ENCODE measurements at places on chromosomes 4 and X.
A peak's percentile ranks its signal among the peaks of the same experiment; 100 is the strongest.

- DNase-seq, result no peak
These were observed 16.6 kb downstream of the GPKOW start for GRCh38 chrX:49106930-49107329.

DNA sequence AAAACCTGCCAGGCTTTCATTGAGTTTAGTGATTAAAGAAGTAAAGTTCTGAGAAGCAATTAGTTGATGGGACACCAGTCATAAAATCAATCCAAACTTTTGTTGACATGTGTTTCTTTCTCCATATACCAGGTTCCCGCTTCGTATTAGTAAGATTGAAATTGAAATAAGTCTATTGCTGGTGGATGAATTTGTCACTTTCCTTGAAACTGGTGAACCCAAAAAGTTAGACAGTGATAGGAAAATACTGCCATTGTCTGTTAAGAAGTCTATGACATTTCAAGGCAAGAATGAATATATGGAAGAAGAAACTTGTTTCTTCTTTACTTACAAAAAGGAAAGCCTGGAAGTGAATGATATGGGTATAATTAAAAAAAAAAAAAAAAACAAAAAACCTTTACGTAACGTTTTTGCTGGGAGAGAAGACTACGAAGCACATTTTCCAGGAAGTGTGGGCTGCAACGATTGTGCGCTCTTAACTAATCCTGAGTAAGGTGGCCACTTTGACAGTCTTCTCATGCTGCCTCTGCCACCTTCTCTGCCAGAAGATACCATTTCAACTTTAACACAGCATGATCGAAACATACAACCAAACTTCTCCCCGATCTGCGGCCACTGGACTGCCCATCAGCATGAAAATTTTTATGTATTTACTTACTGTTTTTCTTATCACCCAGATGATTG, at the start of gene CD40LG:
Gene CD40LG, plus strand, starts transcription at position 482 of the 684 bp plus-strand sequence. Its CDS starts 91 bp downstream, at position 573.
- no peak for DNase-seq

DNA sequence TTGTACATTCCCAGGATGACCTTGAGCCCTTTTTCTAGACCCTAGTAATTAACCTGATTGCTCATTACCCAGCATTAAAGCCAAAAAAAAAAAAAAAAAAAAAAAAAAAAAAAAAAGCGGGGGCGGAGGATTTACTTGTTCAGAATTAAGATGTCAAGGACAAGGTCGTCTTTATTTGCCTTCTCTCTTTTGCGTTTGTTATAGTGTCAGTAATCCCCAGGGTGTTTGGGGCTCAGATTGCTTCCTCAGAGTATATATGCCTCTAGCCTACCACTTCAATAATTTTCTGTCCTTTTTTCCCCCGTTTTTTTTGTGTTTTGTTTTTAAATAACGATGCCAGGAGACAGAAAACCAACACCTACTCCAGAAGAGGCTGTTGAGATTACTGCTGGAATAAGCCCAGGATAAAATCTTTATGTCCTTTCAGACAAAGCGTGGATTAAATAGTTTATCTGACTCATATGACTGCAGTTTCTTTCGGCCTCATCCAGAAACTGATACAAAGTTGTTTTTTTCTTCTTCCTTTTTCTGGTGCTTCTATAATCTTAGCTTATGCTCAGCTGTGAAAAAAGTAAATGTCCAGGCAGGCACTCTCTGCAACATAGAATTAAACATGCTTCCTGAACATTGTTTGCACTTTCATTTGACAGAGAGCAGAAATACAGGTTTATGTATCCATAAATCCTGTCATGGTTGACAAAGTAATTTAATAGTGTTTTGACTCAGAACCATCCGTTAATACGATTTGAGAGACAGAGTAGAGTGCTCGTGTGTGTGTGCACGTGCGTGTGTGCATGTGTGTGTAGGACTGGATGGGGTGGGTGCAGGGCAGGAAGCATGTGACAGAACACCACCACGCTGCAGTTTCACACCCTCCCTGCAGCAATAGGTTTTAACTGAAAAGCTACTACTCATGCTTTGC, 138.6 kb downstream of the AFF1 start:
- DNase-seq, result no peak

DNA sequence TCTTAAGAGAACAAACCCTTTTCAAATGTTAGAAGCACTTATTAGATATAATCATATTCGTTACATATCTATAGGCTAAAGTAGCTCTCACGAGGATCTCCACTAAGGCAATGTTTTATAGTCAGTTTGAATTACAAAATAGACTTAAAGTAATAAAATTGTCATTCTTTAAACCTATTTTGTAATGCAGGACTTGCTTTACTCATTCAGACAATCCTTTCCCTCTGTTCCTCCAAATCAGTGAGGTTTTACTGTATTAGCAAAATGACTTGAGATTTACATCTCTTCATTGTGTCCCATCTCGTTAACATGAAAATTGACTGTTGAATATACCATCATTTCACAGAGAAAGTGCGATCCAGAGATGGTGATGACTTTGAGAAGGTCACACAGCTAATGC, 264.4 kb downstream of the THOC2 start:
- no peak for DNase-seq

- no peak for DNase-seq
These were observed 37.3 kb upstream of the STAG2 start for GRCh38 chrX:123924186-123924585.

DNA sequence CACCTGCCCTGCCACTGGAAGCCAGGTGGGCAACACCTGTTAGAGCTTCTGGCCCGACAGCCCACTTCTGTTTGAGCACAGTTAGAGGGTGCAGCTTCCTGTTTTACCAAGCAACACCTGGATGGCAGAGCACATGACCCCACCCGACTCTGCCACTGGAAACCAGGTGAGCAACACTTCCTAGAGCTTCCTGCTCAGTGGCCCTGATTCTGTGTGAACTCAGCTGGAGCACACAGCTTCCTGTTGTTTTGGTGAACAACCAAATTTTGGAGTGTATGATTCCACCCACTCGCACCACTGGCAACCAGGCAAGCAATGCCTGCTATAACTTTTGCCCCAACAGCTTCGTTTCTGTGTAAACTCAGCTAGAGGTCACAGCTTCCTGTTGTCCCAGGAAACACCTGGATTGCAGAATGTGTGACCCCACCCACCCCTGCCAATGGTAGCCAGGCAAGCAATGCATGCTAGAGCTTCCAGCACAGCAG, 163.8 kb upstream of the KLF8 start:
- DNase-seq, result no peak

- DNase-seq, result no peak
These were observed 455.0 kb downstream of the ZIC3 start for GRCh38 chrX:138020941-138021340.

DNA sequence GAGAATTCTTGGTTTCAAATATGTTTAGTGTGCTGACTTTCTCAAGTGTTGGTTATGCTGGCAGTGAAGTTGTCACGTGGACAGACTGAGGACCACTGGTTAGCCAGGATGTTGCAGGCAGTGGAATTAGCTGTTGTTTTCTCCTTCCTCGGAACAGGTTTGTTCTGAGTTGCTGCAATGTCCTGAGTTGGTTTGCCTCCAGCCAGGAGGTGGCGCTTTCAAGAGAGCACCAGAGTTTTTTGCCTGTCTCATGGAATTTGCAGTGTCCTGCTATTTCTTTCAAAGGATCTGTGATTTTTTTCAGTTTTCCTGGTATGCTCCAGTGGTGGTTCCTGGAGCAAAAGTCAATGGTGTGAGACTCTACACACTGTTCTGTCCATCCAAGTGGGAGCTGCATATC, 158.1 kb upstream of the CXorf66 start:
- no peak for DNase-seq

GRCh38 chr4:96736352-96736889, 896.5 kb downstream of the PDHA2 start:
- DNase-seq, result no peak

GRCh38 chr4:183097231-183098018, 1.6 kb upstream of the WWC2 start:
- no peak for DNase-seq

DNA sequence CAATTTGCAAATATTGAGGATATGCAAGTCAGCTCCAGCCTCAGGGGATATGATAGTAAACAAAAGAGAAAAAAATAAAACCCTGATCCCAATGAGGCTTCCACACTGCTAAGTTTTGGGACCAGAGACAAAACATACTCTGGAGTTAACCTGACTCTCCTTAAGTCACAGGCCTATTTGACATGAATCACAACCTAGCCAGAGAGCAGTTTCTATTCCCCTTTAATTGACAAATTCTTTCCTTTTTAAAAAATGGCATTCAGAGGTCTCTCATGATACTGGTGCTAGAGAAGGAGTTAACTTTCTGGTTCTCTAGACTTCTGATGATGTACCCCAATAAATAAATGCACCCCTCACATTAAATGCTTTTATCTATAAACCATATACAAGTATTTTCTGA, 8.8 kb downstream of the ACSL1 start:
- DNase-seq, result no peak

- peak; percentile 20 for DNase-seq
These were observed 21.9 kb upstream of the SPON2 start for GRCh38 chr4:1194010-1194900.

- no peak for DNase-seq
These were observed 43.9 kb upstream of the CCDC149 start for GRCh38 chr4:24956763-24957162.

- DNase-seq, result peak; percentile 81
These were observed 44.8 kb downstream of the GAB1 start for GRCh38 chr4:143381189-143382118.

DNA sequence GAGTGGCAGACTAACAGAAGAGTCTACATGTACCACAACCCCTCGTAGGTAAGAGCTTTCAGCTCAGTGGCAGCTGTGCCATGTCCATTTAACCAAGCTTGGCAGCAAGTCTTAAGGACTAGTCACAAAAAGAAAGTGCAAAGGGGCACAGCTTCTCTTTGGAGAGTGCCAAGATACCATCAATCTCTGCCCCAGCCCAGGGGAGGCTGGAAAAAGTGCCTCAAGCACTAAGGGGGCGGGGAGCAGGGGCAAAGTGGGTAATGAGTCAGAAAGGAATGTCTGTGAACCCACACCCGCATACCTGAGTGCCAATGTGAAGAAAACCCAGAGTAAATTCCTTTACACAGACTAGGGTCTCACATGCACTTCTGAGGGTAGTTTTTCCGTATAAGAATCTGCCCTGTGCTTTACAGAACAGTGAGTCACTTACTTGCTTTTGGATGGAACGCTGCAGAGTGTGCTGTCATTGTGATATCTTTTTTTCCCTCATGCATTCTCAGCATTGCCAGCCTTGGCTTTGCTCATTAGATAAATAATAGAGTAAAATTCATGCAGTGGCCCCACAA, 219.8 kb downstream of the ZNF674 start:
- DNase-seq, result no peak

DNA sequence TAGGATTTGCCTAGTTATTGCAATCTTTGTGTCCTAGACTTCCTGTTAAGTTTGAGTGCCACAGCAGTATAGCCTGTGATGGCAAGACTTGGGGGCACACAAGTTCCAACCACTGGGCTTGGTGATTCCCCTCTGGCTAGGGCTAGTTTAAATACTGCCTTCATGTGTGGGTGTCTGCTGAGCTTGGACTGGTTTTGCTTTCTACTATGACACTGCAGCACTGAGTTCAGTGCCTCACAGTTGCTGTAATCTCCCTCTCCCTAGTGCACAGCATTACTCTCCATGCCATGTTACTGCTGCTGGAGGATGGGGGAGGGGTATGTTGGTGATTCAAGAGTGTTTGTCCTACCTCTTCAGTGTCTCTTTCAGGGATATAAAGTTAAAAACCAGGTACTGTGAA, 379.6 kb downstream of the IL15 start:
- no peak for DNase-seq

DNA sequence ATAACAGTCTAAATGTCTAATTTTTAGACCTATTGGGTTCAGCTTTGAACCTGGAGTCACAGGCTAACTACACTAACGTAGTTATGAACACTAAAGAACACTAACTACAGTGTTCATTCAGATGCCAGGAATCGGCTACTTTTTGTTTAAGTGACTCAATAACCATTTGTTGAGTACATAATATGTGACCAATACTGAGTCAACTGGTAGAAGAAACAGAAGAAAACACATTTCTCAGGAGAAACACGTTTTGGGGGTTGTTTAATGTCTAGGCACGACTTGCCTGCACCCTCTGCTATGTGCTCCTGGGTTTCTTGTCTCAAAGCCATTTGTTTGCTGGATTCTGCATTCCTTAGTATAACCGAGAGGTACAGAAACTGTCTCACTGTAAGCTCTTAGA, 18.6 kb upstream of the CLNK start:
- DNase-seq, result no peak

DNA sequence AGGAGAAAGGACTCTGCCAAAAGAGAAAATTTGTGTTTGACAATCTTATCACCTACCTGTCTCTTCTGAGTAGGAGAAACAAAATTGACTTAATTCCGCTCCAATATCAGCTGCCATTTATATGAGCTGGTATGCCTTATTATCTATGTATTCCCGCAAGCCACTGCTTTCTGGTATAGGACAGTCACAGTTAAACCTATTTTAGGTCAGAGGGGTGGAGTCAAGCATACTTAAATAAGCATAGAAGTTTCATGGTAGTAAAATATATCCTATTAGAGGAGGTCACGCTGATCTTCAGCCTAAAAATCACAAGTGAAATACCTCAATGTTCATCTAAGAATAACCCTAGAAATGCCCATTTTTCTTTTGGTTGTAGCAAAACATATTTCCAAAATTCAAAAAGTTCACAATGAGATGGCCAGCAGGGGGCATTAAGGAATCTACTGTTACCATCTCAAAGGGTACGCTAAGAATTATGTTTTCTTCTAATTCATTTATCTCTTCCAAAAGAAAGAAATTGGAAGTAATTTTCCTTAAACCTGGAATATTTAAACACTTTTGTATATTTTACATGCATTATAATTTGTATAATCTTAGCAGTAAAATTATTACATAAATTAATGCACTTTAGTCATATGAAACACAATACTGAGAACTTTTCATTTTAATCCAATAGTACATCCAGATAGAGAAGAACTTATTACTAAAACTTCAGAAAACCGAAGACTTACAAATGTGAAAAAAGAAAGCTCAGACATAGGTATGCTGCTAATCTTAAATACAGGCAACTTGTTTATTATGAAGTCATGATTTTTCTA, 10.5 kb downstream of the PPAT start:
- no peak for DNase-seq

GRCh38 chrX:26651755-26652154, 435.8 kb downstream of the MAGEB5 start:
- DNase-seq, result no peak

- no peak for DNase-seq
These were observed 58.6 kb downstream of the SMAD1 start for GRCh38 chr4:145540235-145540634.

All from breast epithelium (tissue), 4 donors.